Tibial nerve (tissue), 4 donors: ENCODE measurements at places on chromosomes 5 and 9. TPM values are rescaled to one million over a fixed set of nuclear protein-coding genes. Genes with fewer than 3 reads are reported as not detected.

DNA sequence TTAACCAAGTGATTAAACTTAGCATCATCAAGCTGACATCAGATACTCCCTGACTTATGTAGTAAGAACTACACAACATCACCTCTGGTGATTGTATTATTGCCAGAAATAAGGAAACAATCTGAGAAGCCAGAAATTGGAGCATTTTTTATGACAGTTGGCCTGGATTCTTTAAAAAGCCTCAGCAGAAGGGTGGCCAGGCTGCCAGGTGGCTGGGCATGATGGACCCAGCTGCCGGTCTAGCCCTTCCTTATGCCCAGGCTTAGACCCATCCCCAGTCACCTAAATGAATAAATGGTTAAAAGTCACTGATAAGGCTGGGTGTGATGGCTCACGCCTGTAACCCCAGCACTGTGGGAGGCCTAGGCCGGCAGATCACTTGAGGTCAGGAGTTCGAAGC, 12.8 kb downstream of the OR1K1 start:
- DNase-seq: no peak

- no peak for DNase-seq
These were observed 8.7 kb downstream of the SNCB start for GRCh38 chr5:176621661-176622079.

GRCh38 chr5:976849-977751, 31.5 kb upstream of the NKD2 start:
- DNase-seq: no peak

- DNase-seq: no peak
These were observed 21.4 kb downstream of the TGFBR1 start for GRCh38 chr9:99126312-99126711.

DNA sequence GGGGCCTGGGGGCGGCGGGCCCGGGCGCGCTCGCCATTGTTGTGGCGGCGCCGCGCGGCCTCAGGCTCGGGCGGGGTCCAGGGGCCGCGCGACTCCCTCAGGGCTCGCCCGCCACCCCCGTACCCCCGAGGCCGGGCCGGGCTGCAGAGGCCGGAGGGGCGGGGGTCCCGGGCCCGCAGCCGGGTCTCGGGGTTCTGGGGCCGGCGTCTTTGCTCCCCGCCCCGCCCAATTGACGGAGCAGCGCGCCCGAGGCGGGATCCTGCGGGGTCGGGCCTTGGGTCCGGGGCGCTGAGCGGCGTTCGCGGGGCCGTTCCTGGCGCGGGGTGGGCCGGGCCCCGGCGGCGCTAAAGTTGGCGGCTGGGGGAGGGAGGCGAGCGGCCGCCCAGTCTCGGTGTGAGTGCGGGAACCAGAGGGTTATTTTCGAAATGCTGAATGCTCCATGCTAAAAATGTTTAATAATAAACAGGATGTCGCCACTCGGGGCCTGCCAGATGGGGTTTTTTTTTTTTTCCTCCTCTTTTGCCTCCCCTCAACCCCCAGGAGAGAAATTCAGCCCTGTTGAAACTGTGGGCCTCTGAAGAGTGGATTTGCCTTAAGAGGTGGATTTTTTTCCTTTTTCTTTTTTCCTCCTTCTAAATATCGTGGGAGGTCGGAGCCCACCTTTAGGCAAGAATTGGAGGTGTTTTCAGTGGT, 724 bp downstream of the PRRC2B start:
- DNase-seq: no peak

DNA sequence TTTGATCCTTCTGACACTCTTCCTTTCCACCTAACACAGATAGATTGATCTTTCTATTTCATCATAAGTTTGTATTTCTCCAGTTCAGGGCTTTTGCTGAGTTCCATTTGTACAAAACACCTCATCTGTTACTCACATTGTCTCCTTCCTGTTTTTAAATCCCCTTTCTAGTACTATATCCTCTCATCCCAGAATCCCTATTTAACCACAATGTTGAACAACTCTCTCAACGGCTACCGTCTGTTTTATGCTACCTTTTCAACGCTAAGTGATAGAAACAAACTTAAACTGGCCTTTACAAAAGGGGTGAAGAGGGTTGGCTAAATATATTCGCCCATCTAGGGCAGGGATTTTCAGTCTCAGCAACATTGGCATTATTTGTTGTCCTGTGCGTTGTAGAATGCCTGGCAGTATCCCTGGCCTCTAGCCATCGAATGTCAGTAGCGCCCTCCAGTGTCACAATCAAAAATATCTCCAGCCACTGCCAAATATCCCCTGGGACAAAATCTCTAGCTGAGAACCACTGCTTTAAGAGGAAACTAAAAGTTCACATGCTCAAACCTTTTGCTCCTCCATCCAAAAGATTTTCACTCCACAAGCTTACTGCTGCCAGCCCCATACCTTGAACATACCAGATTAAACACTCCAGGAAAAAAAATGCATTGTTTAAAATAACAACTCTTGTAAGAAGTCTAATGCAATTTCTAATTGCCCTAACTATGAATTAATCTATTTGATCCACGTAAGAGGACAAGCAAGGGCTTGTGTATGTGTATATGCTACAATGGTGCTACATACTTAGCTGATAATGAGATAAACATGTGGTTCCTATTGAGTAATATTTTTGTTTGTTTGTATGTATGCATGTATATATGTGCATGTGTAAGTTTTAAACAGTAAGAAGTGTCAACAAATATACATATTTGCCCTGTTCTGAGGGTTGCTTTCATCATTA, 344.0 kb downstream of the PTPRD start:
- DNase-seq: no peak

DNA sequence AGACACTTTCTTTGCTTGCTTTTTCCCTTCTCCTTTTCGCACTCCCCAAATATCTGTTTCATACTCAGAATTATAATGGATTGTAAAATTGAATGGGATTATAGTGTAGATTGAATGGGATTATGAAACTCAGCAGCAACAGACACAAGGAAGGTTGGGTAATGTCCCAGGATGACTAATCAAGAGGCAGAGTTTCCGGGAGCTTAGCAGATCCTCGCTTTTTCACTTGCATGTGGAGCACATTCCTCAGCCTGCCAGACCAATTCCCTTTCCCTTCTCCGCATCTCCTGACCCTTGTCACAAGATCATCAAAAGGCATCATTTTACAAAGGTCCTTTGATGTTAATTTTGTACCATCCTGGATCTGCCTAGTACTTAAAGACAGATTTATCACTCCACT, 55.1 kb upstream of the SLC1A1 start:
- DNase-seq: no peak

GRCh38 chr5:65101632-65102100, 332.9 kb downstream of the CWC27 start:
- DNase-seq: no peak

GRCh38 chr9:113523421-113524141, 60.1 kb downstream of the RGS3 start:
- no peak for DNase-seq

DNA sequence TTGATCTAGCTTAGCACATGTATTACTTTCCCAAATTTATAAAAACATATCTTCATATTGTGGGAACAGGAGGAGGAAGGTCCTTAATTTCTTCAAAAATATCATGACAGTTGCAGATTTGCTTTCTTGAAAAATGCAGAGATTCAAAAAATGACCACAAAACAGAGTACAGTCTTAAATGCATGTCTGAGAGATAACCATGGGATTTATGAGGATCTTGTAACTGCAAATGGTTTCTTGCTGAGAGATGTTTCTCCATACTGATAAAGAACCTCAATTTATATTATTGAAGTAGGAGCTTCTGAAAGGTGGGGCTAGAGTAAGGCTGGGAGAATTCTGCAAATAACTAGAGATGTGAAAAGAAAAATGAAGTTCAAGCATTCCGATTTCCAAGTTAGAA, 83.2 kb downstream of the CDH18 start:
- no peak for DNase-seq

DNA sequence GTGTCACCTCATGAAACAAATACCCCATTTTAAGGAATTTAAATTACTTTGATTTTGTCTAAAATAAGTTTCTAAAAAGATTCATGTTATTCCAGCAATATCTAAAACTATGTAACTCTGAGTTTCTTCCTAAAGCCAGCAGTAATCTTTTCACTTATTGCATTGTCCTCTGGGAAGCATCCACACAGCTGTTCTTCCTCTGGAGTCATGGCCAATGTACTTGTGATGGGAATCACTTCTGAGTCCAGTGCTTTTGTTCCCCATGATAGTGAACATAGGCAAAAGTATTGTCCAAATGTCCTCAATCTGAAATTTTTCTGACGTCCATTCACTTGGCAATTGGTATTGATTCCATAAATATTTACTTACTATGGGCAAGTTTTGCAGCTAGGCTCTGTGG, 125.0 kb downstream of the STARD4 start:
- DNase-seq: no peak

- no peak for DNase-seq
These were observed 97.1 kb upstream of the CDH6 start for GRCh38 chr5:31096238-31096865.

GRCh38 chr5:137379555-137380286, 119.4 kb downstream of the SPOCK1 start:
- DNase-seq: no peak

GRCh38 chr5:116478491-116478890, 96.1 kb downstream of the SEMA6A start:
- no peak for DNase-seq

GRCh38 chr5:31976169-31976568, 197.9 kb downstream of the GOLPH3 start:
- DNase-seq: no peak

DNA sequence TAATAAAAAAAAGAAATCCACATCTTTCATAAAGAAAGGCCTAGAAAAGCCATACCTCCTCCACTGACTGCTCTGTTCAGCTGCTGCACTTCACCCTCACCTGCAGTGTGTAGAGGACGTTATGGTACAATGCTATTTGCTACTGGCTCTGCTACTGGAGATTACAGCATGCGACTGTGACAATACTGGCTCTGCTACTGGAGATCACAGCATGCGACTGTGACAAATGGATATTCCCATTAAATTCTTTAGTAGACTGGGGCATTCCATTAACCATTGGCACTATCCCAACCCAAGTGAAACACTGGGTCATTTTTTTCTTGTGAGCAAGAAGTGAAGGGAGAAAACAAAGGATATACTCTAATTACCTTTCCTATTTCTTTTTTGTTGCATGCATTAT, 1063.5 kb upstream of the DMAC1 start:
- no peak for DNase-seq

- DNase-seq: no peak
These were observed 329.3 kb downstream of the PIK3R1 start for GRCh38 chr5:68544648-68545552.

- no peak for DNase-seq
These were observed 492 bp upstream of the FAM169A start for GRCh38 chr5:74866596-74867162.

GRCh38 chr5:76402886-76403765, at the start of gene IQGAP2:
Gene IQGAP2, plus strand, starts transcription at chr5:76403285. Its CDS starts 261 bp downstream, at chr5:76403546.
- DNase-seq: peak; percentile 31

DNA sequence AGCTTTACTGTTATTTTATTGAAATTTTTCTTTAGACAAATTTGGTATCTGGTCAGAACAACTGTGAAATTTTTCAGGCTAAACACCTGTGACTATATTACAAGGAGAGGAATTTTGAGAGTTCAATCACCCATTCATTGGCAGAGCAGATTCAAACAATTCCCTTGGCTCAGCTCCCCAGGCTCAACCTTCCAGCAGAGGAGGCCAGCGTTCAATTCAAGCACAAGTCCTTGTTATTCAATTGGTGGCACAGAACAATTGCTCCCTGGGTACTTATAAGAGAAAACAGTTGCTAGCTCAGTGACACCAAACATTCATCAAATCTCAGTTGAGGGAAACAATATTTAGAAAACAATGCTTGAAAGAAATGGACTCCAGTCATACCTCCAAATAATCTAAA, 83.3 kb downstream of the SUSD1 start:
- no peak for DNase-seq

DNA sequence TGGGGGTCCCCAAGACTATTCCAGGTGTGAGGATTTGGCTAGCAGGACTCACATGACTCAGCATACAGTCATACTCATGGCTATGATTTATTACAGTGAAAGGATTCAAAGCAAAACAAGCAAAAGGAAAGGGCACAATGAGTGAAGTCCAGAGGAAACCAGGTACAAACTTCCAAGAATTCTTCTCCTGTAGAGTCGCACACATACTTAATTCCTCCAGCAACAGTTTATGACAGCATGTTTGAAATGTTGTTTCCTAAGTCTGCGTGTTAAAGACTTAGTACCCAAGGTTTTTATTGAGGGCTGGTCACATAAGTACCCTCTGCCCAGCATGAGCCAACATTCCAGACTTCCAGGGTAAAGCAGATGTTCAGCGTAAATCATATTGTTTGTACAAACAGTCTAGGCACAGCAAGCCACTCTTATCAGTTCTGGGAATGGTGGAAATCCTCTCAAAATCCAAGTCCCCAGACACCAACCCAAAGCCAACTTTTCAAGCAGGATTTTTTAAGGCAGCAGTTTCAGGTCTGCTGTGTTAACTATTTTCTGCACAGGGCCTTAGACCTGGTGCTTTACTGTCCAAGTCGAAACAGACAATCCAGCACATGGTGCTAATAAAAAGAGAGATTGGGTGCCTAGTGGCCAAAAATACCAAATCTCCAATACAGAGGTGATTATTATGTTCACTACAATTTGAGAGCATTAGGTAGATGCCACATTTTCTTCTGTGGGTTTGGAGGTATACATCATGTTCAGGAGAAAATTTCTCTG, 18.6 kb upstream of the RICTOR start:
- DNase-seq: no peak

DNA sequence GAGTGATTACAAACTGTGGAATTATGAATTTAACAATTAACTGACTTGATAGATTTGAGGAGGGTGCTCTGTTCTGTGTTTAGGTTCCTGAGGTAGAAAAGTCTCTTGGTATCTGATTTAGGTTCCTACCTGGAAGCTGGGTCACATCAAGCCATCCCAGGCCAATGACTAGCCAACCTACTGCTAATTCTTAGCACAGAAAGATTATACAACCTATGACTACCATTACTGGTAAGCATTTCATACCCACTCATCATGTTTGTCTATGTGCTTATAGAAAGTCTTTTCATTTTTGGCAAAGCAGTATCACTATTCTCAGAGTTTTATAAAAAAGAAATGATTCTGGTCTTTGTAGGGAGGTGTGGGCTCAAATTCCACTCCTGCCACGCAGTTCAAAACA, 49.7 kb downstream of the GNAQ start:
- no peak for DNase-seq

DNA sequence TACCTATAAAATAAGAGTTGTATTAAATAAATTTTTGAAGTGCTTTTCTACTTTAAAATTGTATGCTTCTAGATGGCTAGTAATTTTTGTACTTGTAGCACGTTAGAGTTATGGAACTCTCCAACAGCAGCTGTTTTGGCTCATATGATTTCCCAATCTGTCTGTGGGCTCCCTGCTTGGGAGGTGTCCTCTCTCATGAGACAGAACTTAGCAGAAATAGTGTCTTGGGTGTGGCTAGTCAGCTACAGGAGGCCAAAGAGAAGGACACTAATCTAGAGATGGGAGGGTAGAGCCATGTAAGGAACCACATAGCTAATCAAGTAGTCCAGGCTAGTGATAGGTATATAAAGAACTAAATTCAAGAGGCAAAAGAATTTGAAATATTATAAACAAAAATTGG, 78.4 kb upstream of the DAB2 start:
- DNase-seq: peak; percentile 33

- no peak for DNase-seq
These were observed 162.6 kb upstream of the PPP1R2B start for GRCh38 chr5:156687514-156687913.

BTNL8 gene
- total RNA-seq: not detected

ZNF608 gene
- 26.7 TPM for total RNA-seq

NUTM2G gene
- total RNA-seq: not detected

ARHGEF37 gene
- 72.5 TPM for total RNA-seq

TRAF1 gene
- total RNA-seq: 21.0 TPM

DDX46 gene
- total RNA-seq: 27.7 TPM

CCNJL gene
- 0.63 TPM for total RNA-seq

CDC20B gene
- not detected for total RNA-seq

SNX18 gene
- 49.4 TPM for total RNA-seq

C7 gene
- 96.5 TPM for total RNA-seq

SPOCK1 gene
- total RNA-seq: 119 TPM
